Stromal cell of bone marrow (primary cell): ENCODE measurements at places on chromosomes 7 and 10.

GRCh38 chr10:46031648-46032532 is 1.5 kb upstream of the NCOA4 start:
- DNase-seq, result no peak

- DNase-seq, result no peak
Measured at GRCh38 chr10:102150970-102151773, 1.0 kb upstream of the NOLC1 start.

GRCh38 chr7:34131371-34131770 is 226.0 kb downstream of the BMPER start:
- no peak for DNase-seq

DNA sequence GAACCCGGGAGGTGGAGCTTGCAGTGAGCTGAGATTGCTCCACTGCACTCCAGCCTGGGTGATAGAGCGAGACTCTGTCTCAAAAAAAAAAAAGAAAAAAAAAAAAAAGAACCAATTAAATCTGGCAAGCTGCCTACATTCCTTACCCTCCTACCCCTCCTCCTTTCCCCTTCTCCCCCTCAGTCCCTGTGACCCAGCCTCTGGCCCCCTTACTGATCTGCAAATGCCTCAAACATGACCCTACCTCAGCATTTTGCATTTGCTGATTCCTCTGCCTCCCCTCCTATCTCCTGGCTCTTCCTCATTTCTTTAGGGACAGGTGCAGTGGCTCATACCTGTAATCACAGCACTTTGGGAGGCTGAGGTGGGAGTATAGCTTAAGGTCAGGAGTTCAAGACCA is 19.3 kb downstream of the CDHR3 start:
- no peak for DNase-seq

- DNase-seq, result no peak
Measured at GRCh38 chr10:79023240-79024162, 45.3 kb upstream of the ZMIZ1 start.

- DNase-seq, result no peak
Measured at GRCh38 chr7:139827042-139827441, 2.0 kb upstream of the TBXAS1 start.

- no peak for DNase-seq
Measured at GRCh38 chr7:51633596-51633995, 317.0 kb upstream of the COBL start.

- DNase-seq, result peak; percentile 86
Measured at GRCh38 chr7:140625908-140626868, 14.4 kb downstream of the DENND2A start.

DNA sequence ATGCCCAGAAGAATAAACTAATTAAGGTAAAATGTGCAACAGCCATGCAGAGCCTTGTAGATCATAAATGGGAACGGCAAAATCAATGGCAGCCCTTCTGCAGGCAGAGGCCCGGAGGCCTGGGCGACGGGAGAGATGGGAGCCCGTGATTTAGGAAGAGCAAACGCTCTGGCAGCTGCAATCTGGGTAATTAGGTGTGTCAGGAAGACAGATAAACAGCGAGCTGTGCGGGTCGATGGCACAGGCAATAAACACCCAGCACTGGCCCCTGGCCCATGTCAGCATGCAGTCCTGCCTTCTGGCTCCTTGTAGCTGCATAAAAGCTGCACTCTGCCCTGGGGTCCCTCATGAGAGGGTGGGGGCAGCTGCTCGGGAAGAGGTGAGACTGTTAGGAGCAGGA is 78.0 kb downstream of the GOLGA7B start:
- no peak for DNase-seq

- no peak for DNase-seq
Measured at GRCh38 chr7:94687810-94688209, 31.9 kb upstream of the SGCE start.

GRCh38 chr7:3065724-3066143 is 22.1 kb upstream of the CARD11 start:
- DNase-seq, result no peak

DNA sequence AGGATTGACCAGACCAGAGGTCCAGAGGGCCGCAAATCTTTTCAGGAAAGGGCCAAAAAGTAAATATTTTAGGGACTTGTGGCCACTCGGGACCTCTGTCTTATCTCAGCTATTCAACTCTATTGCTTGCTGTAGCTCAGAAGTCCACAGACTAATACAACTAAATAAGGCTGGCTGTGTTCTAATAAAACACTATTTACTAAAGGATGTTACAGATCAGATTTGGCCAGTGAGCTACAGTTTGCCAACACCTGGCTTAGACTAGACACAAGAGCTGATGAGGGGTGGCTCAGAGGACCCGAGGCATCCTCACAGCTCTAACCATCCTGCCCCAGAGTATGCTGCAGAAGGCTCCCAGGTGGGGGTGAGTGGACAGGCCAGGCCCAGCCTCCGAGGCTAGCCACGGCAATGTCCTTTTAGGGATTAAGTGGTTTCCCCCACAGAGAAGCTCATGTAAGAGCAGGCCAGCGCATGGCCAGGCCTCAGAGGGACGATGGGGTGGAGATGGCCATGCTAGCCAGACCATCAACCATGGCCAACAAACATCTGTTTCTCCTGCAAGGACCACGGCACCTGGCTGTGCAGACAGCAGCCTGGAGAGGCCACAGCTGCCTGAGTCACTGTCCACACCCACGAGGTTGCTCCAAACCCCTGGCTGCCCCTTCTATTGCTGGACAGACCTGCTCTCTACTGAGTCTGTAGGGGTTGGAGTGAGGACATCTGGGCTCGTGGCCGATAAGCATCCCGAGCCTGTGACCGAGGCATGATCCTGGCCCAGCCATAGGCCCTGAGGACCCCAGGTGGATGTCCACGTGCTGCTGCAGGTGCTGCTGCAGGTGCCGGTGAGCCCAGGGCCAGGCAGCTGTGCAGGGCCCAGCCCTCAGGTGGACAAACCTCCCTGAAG is 76.5 kb downstream of the AFAP1L2 start:
- DNase-seq, result no peak

- DNase-seq, result no peak
Measured at GRCh38 chr10:107708981-107709380, 544.5 kb upstream of the SORCS1 start.

GRCh38 chr10:59036311-59037017 is 140.0 kb upstream of the PHYHIPL start:
- DNase-seq, result no peak

GRCh38 chr10:86254081-86254480 is 112.5 kb downstream of the GRID1 start:
- no peak for DNase-seq

- no peak for DNase-seq
Measured at GRCh38 chr10:113552014-113552413, 839 bp upstream of the HABP2 start.

- DNase-seq, result no peak
Measured at GRCh38 chr10:82736305-82736704, 861.3 kb downstream of the NRG3 start.

DNA sequence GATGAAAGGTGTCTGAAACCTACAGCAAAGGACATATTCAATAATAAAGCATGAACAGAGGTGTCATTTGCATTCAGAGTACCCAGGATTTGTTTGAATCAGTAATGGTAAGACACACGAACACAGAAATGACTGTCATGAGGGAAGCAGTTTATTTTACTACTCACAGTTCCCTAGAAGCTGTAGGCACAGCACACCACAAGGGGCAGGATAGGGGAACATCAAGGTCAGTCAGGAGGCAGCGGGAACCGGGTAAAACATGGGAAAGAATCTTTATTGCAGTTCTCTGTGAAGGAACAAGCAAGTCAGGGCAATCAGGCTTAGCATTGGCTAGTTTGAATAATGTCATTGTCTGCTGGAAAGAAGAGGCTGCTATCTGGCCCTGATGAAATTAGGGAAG is 70.2 kb upstream of the PDSS1 start:
- no peak for DNase-seq
